ENCODE measurements at places on chromosomes 11 and 22. TPM values are rescaled to one million over a fixed set of nuclear protein-coding genes. Genes with fewer than 3 reads are reported as not detected.

Gene BDNF
- total RNA-seq = 3.3 TPM

Gene TMPRSS6
- not detected for total RNA-seq

Gene P2RY6
- 0.90 TPM for total RNA-seq

Gene PKDREJ
- total RNA-seq = 0.05 TPM

Gene OR2AG2
- total RNA-seq = 0.26 TPM

Gene UBQLN3
- 0.58 TPM for total RNA-seq

Measured in urinary bladder (tissue), 4 donors.